ENCODE measurements at places on chromosomes 13 and 19.

DNA sequence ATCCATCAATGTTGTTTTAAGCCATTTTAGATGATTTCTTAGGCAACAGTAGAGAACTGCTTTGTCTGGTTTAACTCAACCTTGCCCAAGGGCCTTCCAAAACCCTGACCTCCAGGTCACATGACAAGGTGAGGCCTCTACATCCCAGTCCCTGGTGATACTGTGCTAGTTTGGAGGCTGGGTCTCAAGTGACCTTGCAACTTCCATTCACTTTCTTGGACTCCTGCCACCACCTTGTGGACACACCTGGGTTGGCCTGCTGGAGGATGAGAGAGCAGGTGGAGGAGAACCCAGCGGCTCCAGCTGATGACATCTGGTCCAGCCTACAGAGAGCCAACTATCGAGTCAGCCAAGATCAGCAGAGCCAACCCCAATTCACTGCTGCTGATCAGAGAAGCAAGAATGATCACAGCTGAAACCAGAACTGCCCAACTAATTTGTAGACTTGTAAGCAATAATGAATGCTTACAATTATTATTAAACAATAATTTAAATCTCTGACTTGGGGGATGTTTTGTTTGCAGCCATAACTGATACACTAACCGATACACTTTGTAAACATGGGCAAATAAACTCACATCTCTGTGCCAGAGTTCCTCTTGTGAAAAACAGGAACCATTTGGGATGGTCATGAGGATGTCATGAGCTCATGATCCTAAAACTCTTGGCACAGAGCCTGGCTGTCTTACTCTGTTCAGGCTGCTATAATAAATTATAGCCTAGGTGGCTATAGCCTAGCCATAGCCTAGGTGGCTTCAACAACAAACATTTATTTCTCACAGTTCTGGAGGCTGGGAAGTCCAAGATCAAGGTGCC lies 11.5 kb downstream of the FAM187B start:
- DNase-seq = no peak

- no peak for DNase-seq
Measured at GRCh38 chr13:50267917-50268316, 252.7 kb downstream of the KCNRG start.

GRCh38 chr19:11223200-11223599 lies 16.2 kb upstream of the ANGPTL8 start:
- no peak for DNase-seq

GRCh38 chr13:108377646-108378206 lies 108.2 kb downstream of the TNFSF13B start:
- no peak for DNase-seq

DNA sequence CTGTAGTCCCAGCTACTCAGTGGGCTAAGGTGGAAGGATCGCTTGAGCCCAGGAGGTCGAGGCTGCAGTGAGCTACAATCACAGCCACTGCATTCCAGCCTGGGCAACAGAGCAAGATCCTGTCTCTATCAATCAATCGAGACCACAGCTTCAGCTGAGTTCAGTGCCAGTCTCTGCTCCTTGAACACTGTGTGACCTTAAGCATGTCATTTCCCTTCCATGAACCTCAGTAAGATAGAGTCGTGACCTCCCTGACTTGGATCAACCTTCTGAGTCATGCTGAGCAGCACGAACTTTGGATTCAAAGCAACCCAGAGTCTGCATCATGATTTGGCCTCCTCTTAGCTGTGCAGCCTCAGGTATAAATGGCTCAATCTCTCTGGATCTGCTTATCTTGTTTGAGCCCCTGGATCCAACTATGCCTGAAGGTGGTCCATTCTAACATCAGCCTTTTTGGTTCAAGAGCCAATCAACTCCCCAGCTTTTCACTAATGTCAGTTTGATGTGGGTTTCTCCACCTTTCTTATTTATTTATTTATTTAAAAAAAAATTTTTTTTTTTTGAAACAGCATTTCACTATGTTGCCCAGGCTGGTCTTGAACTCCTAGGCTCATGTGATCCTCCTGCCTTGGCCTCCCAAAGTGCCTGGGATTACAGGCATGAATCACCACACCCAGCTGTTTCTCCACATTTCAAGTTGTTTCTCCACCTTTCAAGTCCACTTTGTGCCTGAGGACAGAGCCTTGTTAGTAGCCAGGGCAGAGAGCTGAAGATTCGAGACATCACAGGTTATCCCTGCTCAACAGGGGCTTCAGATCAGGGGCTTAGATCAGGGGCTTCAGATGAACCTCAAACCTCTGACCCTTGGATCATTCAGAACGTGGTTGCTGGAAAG lies 26.4 kb downstream of the PTPRS start:
- no peak for DNase-seq

DNA sequence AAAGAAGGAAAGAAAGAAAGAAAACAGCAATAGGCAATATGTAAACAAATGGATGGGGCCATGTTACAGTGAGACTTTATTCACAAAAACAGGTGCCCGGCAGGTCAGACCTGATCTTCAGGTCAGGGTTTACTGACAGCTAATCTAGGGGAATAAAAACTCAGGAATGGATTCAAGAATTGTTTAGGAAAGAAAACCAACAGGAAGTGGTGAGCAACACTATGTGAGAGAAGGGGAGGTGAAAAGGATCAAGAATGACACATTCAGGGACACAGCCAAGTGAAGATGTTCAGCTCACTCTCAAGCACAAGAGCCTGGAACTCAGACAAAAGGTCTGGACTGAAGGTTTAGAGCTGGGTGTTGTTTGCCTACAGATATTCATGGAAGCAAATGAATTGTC lies 244.5 kb downstream of the EFNB2 start:
- no peak for DNase-seq

GRCh38 chr19:18399008-18399407 lies 1.6 kb upstream of the LRRC25 start:
- DNase-seq = no peak

- DNase-seq = no peak
Measured at GRCh38 chr19:51714848-51715247, 8.9 kb downstream of the HAS1 start.

Data from C1 segment of cervical spinal cord (tissue), 14 donors.